T-helper 2 cell (primary cell): ENCODE measurements at places on chromosomes 4 and X.

DNA sequence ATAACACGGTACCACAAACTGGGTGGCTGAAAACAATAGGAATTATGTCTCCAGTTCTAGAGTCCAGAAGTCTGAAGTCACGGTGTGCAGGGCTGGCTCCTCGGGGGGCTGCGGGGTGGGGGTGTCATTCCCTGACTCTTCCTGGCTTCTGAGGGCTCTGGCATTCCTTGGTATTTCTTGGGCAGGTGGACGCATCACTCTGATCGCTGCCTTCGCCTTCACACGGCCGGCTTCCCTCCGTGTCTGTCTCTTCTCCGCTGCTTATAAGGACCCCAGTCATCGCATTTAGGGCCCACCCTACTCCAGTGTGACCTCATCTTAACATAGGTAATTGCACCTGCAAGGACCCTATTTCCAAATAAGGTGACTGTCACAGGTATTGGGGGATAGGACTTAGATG, 134.6 kb downstream of the CPZ start:
- DNase-seq: no peak

DNA sequence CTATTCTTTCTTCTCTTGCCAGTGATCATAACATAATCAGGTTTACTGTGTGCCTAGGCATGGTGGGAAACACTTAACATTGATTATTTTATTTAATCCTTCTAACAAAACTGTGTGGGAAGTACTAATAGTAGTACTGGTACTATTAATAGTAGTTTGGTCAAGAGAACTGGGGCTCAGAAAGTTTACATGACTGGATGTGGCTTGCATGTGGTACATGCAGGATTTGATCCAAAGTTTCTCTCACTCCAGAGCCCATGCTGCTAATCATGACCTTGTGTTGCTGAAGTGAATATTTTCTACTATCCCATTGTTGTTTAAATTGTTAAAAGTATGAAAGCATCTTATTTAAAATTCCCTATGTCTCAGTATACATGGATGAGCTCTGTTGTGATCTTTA, 78.4 kb downstream of the TMEM164 start:
- DNase-seq: no peak

GRCh38 chrX:3216581-3217180, 129.8 kb downstream of the MXRA5 start:
- no peak for DNase-seq

DNA sequence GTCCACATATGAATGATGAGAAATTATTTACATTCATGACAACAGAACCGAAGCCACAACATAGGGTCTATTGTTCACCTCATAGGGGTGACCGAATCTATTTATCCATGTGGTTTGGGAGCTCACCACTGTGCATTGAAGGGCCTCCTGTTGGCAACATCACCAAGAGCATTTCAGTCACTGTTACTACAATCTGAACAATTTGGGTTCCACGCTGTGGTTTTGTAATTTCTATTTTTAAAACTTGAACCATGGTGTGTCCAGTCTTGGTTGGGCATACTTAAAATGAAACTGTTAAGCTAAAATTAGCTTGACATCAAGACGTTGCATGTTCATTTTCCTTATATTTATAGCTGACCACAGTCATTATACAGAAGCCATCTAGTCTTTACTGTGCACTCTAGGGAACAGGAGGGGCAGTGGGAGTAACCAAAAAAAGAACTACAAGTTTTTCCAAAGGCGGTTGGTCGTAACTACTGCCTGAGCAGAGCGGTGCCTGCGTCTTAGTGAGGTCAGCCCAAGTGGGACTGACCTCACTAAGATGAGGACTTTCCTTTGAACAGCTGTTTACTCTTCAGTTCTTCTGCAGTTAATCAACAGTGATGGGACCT, 192.1 kb downstream of the SPRY1 start:
- no peak for DNase-seq

DNA sequence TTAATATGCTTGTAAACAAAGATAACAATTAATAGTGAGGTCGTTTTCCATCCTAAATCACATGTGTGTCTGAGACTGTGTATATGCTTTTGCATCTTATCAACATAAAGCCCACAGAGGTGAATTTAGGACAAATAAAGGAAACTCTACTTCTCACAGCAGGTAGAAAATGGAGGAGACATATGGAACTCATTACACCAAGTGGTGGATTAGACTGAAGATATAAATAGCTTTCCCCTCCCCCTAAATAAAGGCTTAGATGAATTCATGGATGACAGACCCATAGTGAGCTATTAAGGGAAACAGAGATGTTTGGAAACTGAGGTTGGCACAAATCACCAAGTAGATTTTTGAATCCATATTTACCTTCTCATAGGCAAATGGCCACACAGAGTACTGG, 79.7 kb downstream of the GRIA3 start:
- DNase-seq: no peak

DNA sequence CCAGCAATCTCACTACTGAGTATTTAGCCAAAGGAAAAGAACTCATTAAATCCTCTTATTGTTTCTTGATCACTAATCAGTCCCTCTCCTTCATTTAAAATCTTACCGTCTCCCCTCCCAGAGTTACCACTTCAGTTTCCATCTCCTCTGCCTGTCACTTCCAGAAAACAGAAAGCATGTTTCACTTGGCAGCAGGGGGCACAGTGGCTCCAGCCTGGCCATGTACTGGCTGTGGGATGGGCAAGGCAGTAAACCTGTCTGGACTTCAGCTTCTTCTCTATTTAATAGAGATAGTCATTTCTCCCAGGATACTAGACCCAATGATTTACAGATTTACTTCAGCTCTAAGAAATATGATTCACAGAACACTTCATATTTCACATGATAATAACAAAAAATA, 63.2 kb downstream of the CD40LG start:
- DNase-seq: no peak

GRCh38 chr4:185566425-185566824, 31.1 kb upstream of the PDLIM3 start:
- DNase-seq: no peak

GRCh38 chr4:37157476-37158167, 86.9 kb upstream of the NWD2 start:
- no peak for DNase-seq

DNA sequence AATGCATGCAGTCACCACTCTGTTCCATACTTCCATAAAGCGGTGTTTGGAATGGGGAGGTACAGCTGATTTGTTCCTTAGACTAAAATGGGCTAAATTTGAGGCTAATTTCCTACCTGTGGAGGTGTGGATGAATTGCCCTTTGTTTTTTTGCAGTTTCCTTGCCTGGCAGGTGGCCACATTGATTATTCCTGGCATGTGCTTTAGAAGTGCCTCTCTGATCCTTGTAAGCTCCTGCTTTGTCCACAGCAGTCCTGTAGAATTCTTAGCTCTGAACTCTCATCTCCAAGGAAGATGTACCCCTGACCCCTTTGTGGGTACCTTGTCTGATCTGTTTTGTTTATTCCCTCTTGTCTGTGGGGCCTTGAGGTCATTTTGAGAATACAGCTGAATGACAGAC, 136.8 kb downstream of the ADGRL3 start:
- no peak for DNase-seq

GRCh38 chr4:52643785-52644244, 15.3 kb downstream of the USP46 start:
- no peak for DNase-seq

DNA sequence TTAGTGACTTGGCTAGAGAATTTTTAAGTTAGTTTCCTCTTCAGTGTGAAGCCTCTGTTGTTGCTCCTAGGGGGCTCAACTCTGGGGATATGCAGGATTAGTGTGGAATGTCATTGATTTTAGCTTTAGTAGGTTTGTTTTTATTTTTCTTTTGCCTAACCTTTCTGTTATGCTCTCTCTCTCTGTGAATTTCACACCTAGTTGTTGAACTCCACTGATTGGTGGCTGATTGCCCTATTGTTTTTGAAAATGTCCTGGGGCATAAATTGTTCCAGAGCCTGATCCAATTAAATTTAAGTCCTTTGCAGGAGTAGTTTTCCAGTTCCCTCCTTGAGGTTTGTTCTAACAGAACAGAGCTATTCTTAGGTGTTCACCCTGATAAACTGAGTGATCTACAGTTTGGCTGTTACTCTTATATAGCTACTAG, 393.3 kb upstream of the CTSO start:
- no peak for DNase-seq

- DNase-seq: no peak
Observed at GRCh38 chr4:82728301-82728700, 70.3 kb downstream of the SCD5 start.
